Panc1 (cell line): ENCODE measurements at places on chromosomes 4 and X.

GRCh38 chr4:103773691-103774231 lies 54.0 kb upstream of the TACR3 start:
- DNase-seq = no peak

- no peak for DNase-seq
These were observed 318.8 kb upstream of the NOCT start for GRCh38 chr4:138696771-138697170.

GRCh38 chrX:118325453-118325852 lies 20.5 kb upstream of the WDR44 start:
- DNase-seq = no peak

DNA sequence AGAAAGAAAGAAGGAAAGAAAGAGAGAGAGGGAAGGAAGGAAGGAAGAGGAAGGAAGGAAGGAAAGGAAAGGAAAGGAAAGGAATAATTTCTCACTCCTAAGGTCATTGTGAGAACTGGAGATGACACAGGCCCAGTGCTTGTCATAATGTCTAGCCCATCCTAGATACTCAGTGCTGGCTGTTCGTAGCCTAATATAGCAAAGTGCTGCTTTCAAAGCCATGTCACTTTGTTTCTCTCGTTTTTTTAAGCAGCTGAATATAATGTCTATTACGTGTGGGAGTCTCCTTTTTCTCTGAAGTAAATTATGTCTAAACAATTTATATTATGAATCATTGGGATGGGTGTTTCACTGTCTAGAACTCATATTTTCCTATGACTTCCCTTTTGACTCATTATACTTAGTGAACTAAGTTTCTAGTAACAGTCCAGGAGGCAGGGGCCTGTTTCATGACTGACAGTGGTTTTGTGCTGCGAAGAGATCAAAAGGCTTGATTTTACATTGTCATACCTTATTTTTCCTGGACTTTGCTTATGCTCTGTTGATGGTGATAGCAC lies 327.0 kb upstream of the ZFP42 start:
- DNase-seq = no peak

GRCh38 chrX:32530802-32531403 lies 680.4 kb downstream of the DMD start:
- no peak for DNase-seq

DNA sequence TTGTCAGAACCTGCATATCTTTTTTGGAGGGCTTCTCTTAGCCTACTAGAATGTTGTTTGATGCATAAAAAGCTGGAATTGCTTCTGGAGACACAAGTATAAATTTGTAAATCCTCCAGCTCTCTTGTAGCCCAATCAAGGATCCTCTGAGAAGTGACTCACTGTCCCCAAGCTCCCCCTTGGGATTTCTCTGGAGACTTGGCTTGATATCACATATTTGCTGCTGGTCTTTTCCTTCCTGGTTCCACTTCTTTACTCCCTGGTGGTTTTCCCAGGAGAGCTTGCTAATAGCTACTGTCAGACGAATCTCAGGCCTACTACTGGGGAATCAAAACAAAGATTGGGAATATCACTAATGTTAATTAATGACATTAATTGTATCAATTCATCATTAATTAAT lies 173.1 kb downstream of the STK32B start:
- no peak for DNase-seq

DNA sequence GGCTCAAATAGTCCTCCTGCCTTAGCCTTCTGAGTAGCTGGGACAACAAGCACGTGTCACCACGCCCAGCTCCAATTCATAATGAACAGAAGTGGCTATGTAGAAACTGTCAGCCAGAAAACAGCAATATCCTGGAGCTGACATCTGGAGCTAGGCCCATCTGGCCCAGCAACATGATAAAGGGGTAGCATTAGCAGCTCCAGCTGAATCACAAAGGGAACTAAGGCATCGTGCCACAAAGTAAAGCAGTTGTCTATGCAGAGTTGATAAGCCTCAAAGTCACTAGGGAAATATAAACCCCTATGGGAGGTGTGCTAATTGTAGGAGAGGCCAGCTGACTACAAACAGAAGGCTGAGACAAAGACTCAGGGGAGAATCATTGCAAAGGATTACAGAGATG lies 270.5 kb upstream of the GPC4 start:
- DNase-seq = no peak

- no peak for DNase-seq
These were observed 36.9 kb downstream of the STOX2 start for GRCh38 chr4:183941964-183942363.

DNA sequence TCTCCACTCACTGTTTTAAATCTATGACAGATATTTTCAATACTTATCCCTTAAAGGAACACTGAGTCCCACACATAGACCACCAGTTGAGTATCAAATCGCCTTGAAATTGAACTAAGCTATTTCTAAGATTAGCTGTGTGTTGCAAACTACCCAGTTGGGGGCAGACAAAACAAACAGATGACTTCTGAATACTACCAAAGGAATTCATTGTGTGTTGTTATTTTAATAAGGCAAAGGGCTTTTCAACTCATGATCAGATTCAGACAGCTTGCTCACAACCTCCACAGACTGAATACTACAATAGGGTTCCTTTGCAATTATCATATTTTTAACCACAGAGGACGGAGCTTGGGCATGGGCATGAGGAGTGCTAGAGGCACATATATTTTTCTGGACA lies 283.0 kb upstream of the GPC4 start:
- peak; percentile 10 for DNase-seq

- no peak for DNase-seq
These were observed 75.9 kb downstream of the COQ2 start for GRCh38 chr4:83208371-83209365.

- DNase-seq = no peak
These were observed 9.9 kb downstream of the APBB2 start for GRCh38 chr4:41204400-41204978.

DNA sequence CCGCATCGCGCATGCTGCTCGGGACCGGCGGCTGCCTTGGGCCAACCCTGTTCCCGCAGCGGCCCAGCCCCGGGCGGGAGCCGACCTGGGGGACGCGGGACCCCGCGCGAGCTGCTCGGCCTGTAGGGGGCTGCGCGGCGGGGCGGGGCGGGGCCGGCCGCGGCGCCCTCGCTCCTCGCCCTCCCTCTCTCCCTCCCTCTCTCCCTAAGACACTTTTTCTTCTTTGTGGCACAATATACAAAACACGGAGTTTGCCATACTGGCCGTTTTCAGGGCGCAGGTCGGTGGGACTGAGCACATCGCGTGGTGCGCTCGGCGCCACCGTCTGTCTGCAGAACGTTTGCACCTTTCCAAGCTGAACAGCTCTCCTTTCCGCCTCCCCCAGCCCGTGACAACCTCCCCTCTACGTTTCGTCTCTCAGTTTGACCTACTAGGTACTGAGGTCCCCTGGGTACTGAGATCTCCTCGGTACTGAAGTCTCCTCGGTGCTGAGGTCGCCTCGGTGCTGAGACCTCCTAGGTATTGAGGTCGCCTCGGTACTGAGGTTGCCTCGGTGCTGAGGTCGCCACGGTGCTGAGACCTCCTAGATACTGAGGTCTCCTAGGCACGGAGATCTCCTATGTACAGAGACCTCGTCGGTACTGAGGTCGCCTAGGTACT lies 261.1 kb upstream of the PLCXD1 start:
- no peak for DNase-seq

DNA sequence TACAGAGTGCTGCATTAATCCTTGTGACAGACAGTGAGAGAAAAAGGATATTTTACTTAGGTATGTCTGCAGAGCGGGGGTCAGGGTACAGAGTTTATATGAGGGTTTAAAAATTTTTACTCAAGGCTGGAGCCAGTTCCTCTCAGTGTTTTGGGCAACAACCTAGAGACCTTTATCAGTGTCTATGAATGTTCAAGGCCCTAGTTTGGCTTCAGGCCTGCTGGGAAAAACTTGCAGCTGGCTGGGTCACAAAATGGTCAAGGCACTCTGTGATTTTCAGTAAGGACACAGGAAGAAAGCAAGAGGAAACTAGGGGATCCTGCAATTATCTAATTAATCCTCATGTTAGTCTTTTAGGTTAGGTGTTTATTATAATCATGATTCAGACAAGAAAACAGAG lies 10.8 kb upstream of the C4orf54 start:
- no peak for DNase-seq

- no peak for DNase-seq
These were observed 47.2 kb upstream of the RASGEF1B start for GRCh38 chr4:81518762-81519426.

- no peak for DNase-seq
These were observed 44.9 kb upstream of the BBS12 start for GRCh38 chr4:122687531-122688061.

GRCh38 chr4:75391489-75392166 lies 122.6 kb downstream of the RCHY1 start:
- DNase-seq = no peak

DNA sequence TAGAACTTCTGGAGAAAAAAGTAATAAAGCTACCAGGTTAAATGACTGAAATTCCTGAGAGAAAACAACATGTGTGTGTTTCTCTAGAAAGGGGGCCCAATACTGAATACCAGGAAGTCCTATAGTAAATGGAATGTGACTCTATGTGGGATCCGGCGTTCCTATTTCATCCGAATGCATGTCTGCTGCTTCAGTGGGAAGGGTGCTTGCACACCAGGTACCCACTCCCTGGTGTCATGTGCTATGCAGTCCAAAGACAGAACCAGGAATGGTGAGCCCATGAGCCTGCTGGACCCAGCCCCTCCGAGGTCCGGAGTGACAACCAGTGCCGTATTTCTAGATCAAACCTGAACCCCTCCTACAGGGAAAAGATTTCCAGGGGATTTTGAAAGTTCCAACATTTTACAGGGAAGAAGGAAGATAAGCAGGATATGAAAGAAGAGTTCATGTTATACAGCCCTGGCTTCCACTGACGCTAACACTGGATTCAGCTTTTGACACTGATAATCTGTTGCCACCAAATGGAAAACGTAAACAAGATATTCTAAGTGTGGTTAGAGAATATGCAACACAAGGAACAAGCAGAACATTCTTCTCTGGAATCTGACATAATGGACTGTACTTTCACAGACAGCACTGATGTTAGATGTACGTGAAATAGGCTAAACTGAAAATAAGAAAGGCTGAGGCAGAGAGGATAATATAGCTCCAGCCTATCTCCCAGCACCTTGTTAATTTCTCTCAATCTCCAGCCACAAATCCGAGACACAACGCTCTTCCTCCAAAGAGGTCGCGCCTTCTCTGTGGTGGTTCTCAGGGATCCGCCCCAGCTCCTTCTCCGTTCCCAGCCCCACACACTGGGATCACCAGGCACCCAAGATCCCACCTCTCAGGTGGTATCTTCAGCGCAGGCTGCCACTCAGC lies 725 bp upstream of the CXCL1 start:
- DNase-seq = no peak

DNA sequence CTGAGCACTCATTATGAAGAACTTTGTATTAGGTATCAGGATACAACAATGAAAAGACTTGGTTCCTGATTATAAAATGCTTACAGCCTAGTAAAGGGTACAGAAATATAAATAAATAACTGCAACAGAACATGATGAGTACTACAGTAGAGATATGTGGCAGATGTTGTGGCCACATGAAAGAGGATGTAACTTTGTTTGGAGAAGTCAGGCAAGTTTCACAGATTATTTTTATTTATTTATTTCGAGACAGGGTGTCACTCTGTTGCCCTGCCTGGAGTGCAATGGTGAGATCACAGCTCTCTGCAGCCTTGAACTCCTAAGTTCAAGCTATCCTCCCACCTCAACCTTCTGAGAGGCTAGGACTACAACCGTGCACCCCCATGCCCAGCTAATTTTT lies 15.8 kb upstream of the UBE2K start:
- no peak for DNase-seq

DNA sequence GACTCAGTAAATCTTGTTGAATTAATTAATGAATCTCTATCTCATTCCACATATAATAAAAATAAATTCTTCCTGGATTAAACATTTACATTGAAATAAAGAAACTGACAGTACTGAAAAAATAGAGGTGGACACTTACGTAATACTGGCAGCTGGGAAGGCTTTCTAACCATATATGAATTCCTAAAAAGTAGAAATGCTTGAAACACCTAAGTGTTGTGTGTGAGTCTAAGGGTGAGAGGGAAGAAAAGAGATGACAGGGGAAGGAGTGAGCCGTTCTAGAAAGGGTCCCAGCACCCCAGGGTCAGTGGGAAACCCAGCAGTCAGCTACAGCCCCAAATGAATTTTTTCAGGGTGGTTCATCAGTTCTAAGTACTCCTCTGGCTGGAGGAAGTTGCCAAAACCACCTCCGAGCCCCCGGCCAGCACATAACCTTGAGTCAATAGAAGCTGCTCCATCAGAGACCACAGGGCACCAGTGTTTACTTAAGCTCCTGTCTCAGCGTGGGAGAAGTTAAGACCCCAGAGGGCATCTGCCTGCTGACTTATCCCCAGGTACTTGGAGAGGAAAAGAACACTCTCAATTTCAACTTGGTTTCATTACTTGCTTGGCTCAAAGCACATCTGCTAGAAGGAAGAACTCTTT lies 18.3 kb downstream of the GAB3 start:
- peak; percentile 85 for DNase-seq

DNA sequence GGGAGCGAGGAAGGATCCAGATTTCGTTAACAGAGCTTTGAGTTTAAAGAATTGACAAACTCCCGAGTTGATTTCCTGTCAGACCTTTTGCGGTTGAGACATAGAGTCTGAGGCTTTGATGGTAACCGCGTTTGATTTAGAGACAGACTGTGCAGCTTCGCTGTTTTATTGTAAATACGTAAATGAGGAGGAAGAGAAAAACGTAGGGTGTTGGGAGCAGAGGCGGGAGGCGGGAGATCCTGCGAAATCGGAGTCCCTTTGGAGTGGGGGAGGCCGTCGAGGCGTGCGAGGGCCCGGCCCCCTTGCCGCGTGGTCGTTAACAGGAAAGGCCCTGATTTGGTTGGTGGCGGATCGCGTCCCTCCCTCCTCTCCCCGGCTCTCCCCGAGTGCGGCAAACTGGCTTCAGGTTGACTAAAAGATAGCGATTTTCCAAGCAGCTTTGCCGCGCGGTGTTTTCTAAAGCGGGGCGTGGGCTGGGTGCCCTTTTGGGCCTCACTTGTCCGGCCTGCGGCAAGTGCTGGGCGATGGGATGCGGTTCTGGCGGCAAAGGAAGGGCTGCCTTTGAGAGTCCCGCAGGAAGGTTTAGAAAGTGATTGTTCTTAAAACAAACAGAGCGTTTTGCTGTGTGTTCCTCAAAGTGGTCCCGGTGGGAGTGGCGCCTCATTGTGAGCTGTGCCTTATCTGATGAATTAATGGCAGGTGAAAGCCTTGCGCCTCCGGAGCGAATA lies 857 bp downstream of the SCML1 start:
- DNase-seq = no peak

DNA sequence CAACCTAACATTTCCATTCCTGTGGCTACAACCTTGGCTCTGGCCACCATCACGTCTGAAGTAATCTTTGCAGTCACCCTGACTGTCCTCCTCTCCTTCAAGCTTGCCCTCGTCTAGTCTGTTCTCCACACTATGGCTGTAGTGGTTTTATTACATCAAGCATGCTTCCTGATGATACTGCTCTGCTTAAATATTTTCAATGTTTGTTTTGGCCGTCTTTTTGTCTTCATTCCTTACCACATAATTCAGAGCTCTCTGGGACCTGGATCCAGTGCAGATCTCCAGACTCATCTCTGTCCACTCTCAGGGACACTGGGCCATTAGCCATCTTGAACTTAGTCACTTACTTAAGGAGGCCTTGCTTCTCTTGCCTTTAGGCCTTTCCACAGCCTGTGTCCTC lies 27.7 kb upstream of the FREM3 start:
- no peak for DNase-seq
